ENCODE measurements at places on chromosomes 5 and 9. TPM values are rescaled to one million over a fixed set of nuclear protein-coding genes. Genes with fewer than 3 reads are reported as not detected.

The FBP1 gene
- 0.39 TPM for total RNA-seq

The NUTM2F gene
- not detected for total RNA-seq

The LCN12 gene
- total RNA-seq: 1.1 TPM

The KIF4B gene
- total RNA-seq: 0.05 TPM

The C6 gene
- not detected for total RNA-seq

The STK32A gene
- total RNA-seq: not detected

The HTR4 gene
- total RNA-seq: not detected

The PPP1R26 gene
- 2.4 TPM for total RNA-seq

The RORB gene
- 0.05 TPM for total RNA-seq

The FCN2 gene
- total RNA-seq: not detected

The BTNL3 gene
- not detected for total RNA-seq

The PCDHGA6 gene
- 0.05 TPM for total RNA-seq

The IFNK gene
- not detected for total RNA-seq

DNA sequence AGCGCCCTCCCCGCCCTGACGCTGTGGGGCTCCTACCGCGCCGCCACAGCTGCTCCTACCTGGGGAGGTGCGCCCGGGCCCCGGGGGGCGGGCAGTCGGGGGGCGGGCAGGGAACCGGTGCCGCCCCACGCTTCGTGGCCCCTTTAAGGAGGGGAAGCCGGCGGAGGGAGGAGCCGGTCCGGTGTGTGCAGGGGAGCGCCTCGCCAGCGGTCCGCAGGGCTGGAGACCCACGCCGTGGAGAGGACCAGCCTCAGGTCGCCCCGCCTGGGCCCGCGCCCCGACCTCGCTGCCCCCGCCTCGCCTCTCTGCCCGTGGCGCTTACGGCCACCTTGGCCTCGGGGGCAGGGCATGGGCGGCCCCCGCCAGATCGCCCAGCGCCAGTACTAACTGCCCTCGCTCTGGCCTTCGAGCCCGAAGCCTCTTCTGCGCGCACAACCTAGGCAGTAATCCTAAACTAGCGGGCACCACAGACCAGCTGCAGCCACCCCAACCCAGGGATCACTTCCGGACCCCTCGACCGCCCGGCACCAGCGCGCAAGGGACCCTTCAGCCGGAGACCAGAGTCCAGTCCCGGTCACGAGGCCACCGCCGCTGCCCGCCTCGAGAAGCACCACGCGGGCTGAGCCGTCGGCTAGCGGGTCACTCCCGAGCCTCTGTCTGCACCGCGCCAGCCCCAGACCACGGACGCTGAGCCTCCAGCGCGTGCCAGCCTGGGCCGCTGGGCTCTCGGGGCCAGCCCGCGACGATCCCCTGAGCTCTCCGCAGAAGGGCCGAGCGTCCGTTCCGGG, at the start of gene FOXE1:
FOXE1 (plus strand) TSS at position 171 of the 788 bp plus-strand sequence. CDS start 689 bp downstream, outside the sequence.
- peaks cover 28% of the 10 kb centered on the region for H3K4me1 ChIP-seq
- H3K27me3 ChIP-seq: peaks cover 74% of the 10 kb centered on the region
- no peak within 1 kb of the TSS for H3K27ac ChIP-seq
- DNase-seq: peak; percentile 29
- peak within 1 kb of the TSS; percentile 82 for H3K4me3 ChIP-seq

- H3K4me3 ChIP-seq: no peak overlapping the region
- H3K27me3 ChIP-seq: no peaks in the 10 kb centered on the region
- H3K4me1 ChIP-seq: peaks cover 9% of the 10 kb centered on the region
- peaks cover 45% of the 10 kb centered on the region for H3K36me3 ChIP-seq
- no peak overlapping the region for H3K27ac ChIP-seq
Observed at GRCh38 chr5:169777159-169777558, 140.1 kb downstream of the DOCK2 start.

- peaks cover 17% of the 10 kb centered on the region for H3K27me3 ChIP-seq
- H3K27ac ChIP-seq: no peak overlapping the region
- no peak for DNase-seq
- H3K4me3 ChIP-seq: no peak overlapping the region
Observed at GRCh38 chr9:68522954-68523353, 17.7 kb downstream of the TMEM252 start.

- H3K4me1 ChIP-seq: no peaks in the 10 kb centered on the region
- no peaks in the 10 kb centered on the region for H3K36me3 ChIP-seq
- peaks cover 16% of the 10 kb centered on the region for H3K27me3 ChIP-seq
- H3K27ac ChIP-seq: no peak overlapping the region
Observed at GRCh38 chr5:38468202-38468673, 88.2 kb downstream of the LIFR start.

DNA sequence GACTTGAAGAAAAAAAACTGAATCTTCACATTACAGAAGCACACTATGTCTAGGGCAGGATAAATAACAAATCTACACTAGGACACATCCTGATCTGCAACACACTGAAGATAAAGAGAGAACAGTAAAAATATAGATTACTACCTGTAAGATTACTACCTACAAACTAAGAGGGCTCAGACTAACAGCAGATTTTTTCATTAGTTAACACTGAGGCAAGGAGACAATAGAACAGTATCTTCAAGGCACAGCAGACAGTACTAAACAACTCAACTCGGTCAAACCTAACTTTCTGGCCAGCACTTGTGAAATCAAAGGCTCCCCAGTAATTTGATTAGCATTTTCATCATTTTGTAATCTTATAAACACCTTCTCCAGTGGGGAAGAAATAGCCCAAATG, 46.5 kb downstream of the TEX10 start:
- no peak overlapping the region for H3K27ac ChIP-seq
- H3K4me3 ChIP-seq: no peak overlapping the region
- H3K36me3 ChIP-seq: peaks cover 73% of the 10 kb centered on the region
- peaks cover 8% of the 10 kb centered on the region for H3K4me1 ChIP-seq
- no peaks in the 10 kb centered on the region for H3K27me3 ChIP-seq

GRCh38 chr5:67425514-67425913, 228.9 kb upstream of the CD180 start:
- H3K27ac ChIP-seq: no peak overlapping the region
- H3K27me3 ChIP-seq: no peaks in the 10 kb centered on the region
- no peak overlapping the region for H3K4me3 ChIP-seq
- H3K4me1 ChIP-seq: no peaks in the 10 kb centered on the region

- peak overlapping the region; percentile 73 for H3K27ac ChIP-seq
- no peak for DNase-seq
- peaks cover 77% of the 10 kb centered on the region for H3K4me1 ChIP-seq
- H3K27me3 ChIP-seq: no peaks in the 10 kb centered on the region
- peak overlapping the region; percentile 27 for H3K4me3 ChIP-seq
Observed at GRCh38 chr9:114394523-114395333, 6.9 kb upstream of the AKNA start.

DNA sequence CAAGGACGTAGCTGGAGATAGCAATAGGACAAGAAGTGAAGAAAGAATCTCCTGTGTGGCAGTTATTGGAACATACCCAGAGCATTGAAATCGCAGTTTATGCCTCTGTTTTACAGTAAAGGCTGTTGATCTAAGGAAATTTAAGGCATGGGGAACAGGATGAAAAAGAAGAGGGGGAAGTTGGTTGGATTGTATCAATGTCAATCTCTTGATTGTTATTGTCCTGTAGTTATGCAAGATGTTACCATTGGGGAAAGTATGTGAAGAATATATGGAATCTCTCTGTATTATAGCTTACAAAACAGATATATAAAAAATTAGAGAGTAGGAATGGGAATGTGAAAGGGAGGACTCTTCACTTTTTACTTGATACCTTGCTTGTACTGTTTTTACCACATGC, 195.6 kb upstream of the NREP start:
- H3K4me3 ChIP-seq: no peak overlapping the region
- no peaks in the 10 kb centered on the region for H3K4me1 ChIP-seq
- H3K27me3 ChIP-seq: peaks cover 13% of the 10 kb centered on the region

DNA sequence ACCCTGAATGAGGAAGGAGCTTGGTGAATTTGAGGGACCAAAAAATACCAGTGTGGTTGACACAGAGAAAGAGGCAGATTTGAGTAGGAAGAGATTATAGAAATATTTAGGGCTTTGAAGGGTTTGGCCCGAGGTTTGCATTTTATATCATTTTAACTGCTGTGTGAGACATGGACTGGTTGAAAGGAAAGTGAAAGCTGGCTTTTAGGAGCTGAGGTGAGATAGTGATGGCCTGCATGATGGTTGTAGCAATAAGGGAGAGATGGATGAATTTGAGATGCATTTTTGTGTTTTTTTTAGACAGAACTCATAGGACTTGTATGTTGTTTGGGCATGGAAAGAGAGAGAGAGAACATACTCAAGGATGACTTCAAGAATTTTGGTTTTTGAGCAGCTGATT, 21.7 kb downstream of the FER start:
- H3K4me3 ChIP-seq: no peak overlapping the region
- H3K36me3 ChIP-seq: peaks cover 12% of the 10 kb centered on the region
- no peak for DNase-seq
- H3K4me1 ChIP-seq: peaks cover 6% of the 10 kb centered on the region

DNA sequence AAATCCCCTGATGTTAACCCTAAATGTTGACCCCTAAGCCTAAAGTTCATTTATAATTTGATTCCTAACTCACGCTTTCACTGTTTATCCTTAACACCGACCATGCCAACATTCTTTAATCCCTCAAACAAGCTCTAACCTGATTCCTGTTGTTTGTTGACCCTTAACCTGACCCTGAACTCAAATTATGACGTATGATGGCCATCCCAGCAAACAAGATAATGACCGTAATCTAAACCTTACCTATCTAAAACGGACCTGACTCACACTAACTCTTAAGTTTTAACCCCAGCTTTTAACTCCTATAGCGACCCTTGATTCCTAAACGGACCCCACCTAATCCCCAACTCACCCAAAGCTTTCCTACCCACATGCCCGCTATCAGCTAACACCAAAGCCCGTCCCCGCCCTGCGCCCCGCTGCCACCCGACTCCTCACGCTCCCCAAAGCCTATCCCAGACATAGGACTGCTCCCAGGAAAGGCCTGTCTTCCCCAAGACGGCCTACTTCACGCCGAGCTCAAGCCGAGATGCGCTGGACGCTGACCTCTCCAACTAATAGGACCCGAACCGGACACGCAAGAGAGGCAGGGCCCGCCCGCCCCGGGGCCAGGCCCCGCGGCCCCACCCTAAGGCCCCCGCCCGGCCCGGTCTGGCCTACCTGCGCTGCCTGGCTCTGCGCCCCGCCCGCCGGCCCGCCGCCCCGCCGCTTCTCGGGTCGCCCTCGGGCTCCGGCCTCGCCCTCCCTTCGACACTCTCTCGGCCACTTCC, 395 bp downstream of the TLN1 start:
- no peaks in the 10 kb centered on the region for H3K27me3 ChIP-seq
- DNase-seq: no peak
- peak overlapping the region; percentile 93 for H3K27ac ChIP-seq
- H3K4me3 ChIP-seq: no peak overlapping the region
- peaks cover 22% of the 10 kb centered on the region for H3K36me3 ChIP-seq

DNA sequence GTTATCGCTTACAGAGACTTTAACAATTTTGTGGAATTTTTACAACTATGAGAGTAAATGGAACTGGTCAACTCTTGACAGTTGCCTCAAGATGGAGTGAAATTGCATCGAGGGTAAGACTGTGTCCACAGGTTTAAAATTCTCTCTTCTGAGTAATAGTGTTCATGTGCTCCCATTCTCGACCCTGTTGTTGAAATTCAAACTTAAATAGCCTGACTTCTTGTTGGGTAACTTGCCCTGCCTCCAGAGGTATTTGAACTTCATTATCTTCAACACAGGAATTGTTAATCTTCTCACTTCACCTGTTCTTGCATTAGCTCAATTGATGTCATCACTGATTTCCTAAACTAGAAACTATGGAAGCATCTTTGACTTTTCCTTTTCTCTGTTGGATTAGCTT, 77.5 kb downstream of the PIP5K1B start:
- H3K4me1 ChIP-seq: peaks cover 14% of the 10 kb centered on the region
- DNase-seq: no peak
- peaks cover 2% of the 10 kb centered on the region for H3K27me3 ChIP-seq
- no peak overlapping the region for H3K27ac ChIP-seq
- no peak overlapping the region for H3K4me3 ChIP-seq
- H3K36me3 ChIP-seq: peaks cover 2% of the 10 kb centered on the region

DNA sequence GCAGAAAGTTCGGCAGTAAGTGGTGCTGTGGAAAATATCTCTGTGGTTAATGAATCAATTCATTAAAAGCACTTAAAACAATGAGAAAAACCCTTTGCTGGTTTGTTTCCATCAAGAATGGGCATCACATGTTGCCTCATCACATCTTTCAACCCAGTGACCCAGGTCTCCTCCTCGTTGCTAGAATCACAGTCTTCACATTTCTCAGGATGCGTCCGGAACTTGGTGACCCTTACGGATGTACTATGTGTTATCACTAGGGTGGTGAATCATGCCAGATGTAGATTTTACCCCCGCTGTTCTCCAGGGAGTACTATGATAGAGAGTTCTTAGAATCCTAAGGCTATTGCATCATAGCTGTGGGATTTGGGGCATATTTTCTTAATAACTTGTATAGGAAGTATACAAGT, 217.9 kb upstream of the KLF4 start:
- DNase-seq: no peak
- H3K4me3 ChIP-seq: no peak overlapping the region
- no peaks in the 10 kb centered on the region for H3K27me3 ChIP-seq
- H3K4me1 ChIP-seq: no peaks in the 10 kb centered on the region

- H3K4me1 ChIP-seq: no peaks in the 10 kb centered on the region
- no peak overlapping the region for H3K4me3 ChIP-seq
- H3K36me3 ChIP-seq: no peaks in the 10 kb centered on the region
- DNase-seq: no peak
Observed at GRCh38 chr5:119896826-119897536, 267.6 kb downstream of the FAM170A start.

DNA sequence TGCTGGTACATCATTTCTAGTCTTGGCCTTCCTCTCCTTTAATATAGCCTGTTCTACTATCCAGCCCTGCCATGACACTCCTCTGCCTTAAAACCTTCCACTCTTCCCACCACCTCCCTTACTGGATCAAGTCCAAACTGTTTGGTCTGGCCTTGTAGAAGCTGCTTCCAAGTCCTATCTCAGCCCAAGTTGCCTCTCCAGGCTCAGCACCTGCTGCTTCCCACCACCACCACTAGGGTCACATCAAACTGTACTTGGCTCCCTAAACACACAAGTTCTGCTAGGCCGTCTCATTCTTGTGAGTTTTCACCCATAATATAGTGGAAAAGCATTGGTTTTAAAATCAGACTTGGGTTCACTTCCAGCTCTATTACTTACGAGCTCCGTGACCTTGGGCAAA, 1.4 kb downstream of the NDUFA8 start:
- peak overlapping the region; percentile 8 for H3K4me3 ChIP-seq
- H3K27ac ChIP-seq: no peak overlapping the region
- peak; percentile 55 for DNase-seq
- no peaks in the 10 kb centered on the region for H3K36me3 ChIP-seq
- peaks cover 35% of the 10 kb centered on the region for H3K4me1 ChIP-seq
- H3K27me3 ChIP-seq: peaks cover 5% of the 10 kb centered on the region
